Brain pericyte (primary cell): ENCODE measurements at places on chromosomes 4 and X.

DNA sequence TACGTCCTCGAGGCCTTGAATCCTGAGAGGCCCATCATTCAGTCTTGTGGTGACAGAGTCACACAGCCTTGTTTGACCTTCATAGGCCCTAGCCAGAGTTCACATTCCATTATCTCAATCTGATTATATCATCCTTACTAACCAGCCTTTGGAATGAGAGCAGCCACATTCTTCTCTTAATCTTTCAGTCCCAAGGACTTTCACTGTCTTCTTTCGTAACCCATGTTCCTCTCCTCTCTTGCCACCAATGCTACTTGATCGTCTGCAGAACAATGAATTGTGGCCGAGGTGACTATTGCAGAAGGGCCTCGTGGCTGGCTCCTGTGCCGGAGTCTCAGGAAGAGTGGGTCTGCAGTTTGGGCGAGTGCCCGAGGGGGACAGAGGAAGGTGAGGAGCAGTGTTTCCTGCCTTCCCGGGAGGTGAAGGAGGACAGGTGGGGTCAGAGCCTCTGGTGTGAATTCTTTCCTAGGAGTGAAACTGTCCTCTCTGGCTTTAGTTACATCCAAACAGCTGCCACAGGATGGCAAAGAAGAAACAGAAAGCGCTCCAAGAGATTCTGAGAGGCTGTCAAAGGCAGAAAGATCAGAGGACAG is 94.6 kb downstream of the LIMCH1 start:
- no peak for DNase-seq

- no peak for DNase-seq
These were observed 9.0 kb upstream of the SLC25A14 start for GRCh38 chrX:130330706-130331105.

GRCh38 chrX:40434947-40435346 is 145.8 kb upstream of the ATP6AP2 start:
- no peak for DNase-seq

DNA sequence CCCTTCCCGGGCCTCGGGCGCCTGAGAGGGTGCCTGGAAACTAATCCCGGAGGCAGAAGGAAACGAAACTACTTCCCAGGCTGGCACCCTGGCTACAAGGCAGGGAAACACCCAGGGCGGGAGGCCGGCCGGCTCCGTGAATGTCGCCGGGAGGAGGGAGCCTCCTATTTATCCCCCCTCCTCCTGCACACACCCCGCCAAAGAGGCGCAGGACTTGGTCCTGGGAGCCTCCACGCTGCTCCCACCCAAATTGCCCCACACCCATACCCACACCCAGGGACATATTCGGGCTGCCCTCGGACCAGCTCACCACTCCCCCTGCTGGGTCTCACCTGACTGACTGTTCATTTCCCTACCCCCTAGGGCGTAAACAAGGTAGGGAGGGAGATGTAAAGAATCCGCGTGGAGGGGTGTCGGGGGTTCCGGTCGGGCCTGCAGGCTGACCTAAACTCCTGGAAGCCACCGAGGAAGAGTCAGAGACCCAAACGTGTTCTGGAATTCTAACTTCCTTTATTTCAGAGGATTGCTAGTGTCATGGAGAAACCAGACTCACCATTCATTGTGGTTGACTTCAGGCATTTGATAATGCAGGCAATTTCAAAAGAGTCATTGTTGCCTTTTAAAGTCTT is at the start of gene BTC:
Gene BTC (minus strand): TSS at position 142 of the 629 bp plus-strand sequence. CDS start 198 bp downstream, outside the sequence.
- DNase-seq, result no peak

DNA sequence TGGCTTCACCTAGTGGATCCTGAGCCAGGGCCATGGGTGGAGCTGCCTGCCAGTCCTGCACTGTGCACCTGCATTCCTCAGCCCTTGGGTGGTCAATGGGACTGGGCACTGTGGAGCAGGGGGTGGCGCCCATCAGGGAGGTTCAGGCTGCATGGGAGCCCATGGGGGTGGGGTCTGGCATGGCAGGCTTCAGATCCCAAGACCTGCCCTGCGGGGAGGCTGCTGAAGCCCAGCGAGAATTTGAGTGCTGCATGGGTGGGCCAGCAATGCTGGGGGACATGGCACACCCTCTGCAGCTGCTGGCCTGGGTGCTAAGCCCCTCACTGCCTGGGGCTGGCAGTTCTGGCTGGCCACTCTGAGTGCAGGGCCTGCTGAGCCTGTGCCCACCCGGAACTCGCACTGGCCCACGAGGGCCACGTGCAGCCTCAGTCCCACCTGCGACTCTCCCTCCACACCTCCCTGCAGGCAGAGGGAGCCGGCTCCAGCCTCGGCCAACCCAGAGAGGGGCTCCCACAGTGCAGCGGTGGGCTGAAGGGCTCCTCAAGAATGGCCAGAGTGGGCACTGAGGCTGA is 270.0 kb downstream of the CENPC start:
- no peak for DNase-seq

- DNase-seq, result no peak
These were observed 225.1 kb upstream of the ITM2A start for GRCh38 chrX:79592259-79592658.

DNA sequence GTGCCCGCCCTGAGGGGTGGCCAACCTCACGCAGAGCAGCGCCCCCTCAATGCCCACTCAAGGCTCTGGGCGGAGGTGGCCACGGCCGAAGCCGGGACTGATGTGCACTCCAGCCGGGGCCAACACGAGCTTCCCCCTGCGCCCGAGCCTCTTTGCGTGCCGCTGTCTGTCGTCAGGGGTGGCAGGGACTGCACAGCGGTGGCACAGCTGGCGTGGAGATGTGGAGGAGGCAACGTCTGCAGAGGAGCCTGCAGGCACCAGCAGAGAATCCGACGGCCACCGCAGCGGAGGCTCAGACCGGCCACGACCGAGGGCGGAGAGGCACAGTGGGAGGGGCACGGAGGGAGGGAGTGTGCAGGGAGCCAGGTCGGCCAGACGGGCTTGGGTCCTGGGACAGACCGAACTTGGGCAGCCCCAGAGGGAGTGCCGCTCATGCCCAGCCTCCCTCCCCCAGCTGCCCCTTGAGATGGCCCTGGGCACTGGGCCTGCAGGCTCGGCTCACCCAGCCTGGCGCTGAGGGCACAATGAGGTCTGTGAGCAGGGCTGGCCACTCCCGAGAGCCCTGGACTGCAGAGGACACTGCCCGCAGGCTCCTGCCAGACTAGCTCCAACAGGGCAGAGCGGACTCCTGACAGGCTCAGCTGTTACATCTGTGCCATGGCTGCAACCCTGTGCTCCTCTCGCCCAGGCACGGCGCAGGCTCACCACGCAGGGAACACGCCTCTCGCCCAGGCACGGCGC is 46.5 kb upstream of the CPLX1 start:
- no peak for DNase-seq

GRCh38 chr4:23125118-23125517 is 432.4 kb downstream of the GBA3 start:
- no peak for DNase-seq

GRCh38 chr4:15755321-15756155 is 22.6 kb upstream of the CD38 start:
- DNase-seq, result no peak

GRCh38 chrX:10280071-10280470 is 123.3 kb downstream of the CLCN4 start:
- no peak for DNase-seq

- no peak for DNase-seq
These were observed 38.5 kb downstream of the GPM6A start for GRCh38 chr4:175773566-175773965.

GRCh38 chr4:148481636-148482035 is 39.4 kb upstream of the NR3C2 start:
- DNase-seq, result no peak

DNA sequence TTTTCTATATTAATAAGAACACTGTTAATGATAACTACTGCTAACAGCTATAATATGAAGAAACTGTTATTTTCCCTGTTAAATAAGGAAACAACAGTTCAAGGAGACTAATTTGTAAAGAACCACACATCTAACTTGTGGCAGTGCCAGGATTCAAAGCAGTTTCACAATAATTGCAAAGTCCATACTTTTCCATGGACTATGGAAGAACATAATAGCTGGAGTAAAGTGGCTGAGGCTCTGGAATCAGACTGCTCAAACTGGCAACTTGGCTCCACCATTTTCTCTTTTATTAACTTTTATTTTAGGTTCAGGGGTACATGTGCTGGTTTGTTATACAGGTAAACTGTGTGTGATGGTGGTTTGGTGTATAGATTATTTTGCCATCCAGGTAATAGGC is 393.7 kb upstream of the CPEB2 start:
- DNase-seq, result no peak

DNA sequence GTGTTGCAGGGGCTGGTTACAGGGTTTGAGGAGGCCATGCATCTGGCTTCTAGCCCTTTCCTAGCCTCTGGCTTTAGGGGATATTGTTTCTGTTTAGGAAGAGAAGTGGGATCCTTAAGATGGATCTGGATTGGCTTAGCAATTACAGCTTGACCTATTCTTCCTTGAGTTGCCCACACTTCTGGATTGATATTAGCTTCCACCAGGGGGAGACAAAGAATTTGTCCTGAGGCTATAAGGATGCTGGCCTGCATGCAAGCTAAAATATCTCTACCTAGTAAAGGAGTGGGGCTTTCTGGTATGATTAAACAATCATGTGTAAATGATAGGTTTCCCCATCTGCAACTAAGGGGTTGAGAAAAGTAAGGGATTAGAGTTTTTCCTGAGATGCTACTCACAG is 117.2 kb downstream of the TEX13C start:
- DNase-seq, result no peak

DNA sequence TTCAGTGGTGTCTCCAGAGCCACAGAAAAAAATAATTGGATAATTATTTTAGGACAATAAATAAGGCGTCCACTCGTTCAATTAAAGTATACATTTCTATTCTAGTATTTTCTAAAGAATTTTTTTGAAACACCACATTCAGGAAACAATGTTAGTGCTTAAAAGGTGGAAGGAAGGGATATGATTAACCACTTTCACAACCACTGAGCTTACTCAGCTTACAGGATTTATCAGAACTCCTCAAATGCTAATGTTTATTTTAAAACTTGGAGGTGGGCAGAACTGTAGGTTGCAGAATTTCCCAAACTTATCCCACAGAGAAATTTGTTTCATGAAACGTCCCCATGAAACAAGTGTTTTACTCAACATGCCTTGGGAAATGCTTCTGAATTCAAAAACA is 54.3 kb upstream of the MAGEB2 start:
- no peak for DNase-seq

GRCh38 chr4:159639671-159640323 is 536.9 kb downstream of the RAPGEF2 start:
- DNase-seq, result no peak
